ENCODE measurements at places on chromosomes 2 and 18.
A peak's percentile ranks its signal among the peaks of the same experiment; 100 is the strongest.

DNA sequence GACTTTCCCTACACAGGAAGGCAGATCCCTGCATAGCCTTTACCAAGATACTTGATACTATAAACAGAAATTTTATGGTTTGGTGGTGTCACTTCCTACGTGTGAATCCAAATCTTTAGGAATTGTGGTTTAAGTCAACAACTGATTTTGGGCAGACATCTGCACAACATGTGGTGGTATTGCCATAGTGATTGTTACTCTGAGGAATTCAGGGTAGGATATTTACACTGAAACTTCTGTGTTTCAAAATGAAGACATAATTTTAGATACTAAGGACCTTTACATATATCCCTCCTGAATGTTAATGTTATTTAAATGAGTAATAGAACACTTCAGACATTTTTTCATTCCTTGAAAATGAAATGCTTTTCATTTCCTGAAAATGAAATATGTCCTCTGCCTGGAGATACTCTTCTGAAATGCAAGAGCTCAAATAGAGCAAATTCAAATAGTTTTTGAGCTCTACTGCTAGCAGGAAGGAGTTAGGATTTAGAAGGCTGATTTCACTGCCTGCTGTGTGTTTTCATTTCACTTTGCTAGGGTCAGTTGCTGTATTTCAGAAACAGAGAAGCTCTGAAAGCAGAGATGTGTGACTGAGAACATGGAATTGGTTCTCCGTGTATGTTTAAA, 77.2 kb downstream of the MDH1 start:
- no peak for DNase-seq

- DNase-seq = no peak
Measured at GRCh38 chr2:208722731-208723130, 316.1 kb downstream of the PTH2R start.

- DNase-seq = no peak
Measured at GRCh38 chr2:152407204-152407721, 72.3 kb downstream of the FMNL2 start.

- DNase-seq = no peak
Measured at GRCh38 chr2:225340923-225341322, 58.6 kb upstream of the NYAP2 start.

GRCh38 chr2:213162516-213163118, 11.2 kb upstream of the IKZF2 start:
- DNase-seq = no peak

GRCh38 chr18:55635439-55635838, 47.4 kb upstream of the TCF4 start:
- DNase-seq = no peak

- DNase-seq = no peak
Measured at GRCh38 chr2:67656875-67657274, 259.7 kb downstream of the ETAA1 start.

- no peak for DNase-seq
Measured at GRCh38 chr2:233010569-233011267, 2.3 kb downstream of the NGEF start.

DNA sequence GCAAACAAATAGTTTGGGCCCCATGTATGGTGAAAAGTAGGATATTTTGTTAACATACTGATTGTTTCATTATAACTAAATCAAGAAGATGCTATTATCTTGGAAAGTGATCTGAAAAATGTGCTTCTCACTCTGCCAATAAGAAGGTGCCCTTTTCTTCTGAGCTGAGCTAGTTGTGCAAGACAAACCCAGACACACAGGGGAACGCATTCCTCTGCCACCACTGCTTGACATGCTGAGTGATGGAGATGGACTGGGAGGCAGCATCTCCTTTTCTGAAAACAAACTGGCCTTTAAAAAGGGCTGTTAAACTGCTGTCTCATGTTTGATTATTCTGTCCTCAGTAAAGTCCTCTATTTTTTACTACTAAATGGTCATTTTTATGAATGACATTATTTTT, 1989.9 kb upstream of the CELF4 start:
- no peak for DNase-seq

GRCh38 chr18:45839414-45840395, 14.2 kb downstream of the SIGLEC15 start:
- no peak for DNase-seq

GRCh38 chr2:217431577-217432269, 571.1 kb downstream of the TNS1 start:
- no peak for DNase-seq

DNA sequence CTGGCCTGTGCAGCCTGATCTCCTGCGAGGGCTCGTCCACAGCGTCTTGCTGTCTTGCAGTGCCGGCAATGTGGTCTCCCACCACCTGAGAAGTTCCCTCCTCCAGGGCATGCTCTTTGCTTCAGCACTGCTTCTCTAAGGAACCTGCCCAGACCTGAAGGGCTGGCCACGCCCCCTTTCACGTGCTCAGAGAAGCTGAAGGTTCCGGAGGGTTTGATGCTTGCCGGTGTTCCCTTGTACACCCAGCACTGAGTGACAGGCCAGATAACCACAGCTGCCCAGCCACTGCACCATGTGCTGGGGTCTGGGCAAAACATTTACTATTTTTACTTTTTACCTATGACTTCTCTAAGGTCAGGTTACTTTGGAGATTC, 1.7 kb upstream of the POLR2D start:
- DNase-seq = peak; percentile 45

DNA sequence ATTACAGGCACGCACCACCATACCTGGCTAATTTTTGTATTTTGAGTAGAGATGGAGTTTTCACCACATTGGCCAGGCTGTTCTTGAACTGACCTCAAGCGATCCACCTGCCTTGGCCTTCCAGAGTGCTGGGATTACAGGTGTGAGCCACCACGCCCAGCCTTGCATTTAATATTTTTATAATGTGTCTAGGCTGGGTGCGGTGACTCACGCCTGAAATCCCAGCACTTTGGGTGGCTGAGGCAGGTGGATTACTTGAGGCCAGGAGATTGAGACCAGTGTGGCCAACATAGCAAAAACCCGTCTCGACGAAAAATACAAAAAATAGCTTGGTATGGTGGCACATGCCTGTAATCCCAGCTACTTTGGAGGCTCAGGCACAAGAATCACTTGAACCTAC, 3.2 kb downstream of the RPL37A start:
- DNase-seq = no peak

DNA sequence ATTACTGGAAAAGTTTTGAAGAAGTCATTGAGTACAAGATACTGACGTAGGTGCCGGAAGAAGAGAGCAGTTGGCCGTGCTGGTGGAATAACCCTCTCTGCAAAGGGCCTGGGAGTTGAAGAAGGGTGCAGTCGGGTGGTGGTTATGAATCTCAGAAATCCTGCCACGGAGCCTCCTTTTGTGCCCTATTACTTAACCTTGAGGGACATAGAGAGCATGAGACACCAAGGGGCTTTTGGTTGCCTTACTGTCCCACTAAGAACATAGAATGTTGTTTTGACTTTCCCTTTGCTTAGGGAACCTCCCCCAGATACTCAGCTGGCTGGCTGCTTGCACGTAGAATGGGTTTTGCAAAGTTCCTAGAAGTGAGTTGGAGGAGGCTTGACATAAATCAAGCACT, 1.3 kb upstream of the CD28 start:
- DNase-seq = no peak

DNA sequence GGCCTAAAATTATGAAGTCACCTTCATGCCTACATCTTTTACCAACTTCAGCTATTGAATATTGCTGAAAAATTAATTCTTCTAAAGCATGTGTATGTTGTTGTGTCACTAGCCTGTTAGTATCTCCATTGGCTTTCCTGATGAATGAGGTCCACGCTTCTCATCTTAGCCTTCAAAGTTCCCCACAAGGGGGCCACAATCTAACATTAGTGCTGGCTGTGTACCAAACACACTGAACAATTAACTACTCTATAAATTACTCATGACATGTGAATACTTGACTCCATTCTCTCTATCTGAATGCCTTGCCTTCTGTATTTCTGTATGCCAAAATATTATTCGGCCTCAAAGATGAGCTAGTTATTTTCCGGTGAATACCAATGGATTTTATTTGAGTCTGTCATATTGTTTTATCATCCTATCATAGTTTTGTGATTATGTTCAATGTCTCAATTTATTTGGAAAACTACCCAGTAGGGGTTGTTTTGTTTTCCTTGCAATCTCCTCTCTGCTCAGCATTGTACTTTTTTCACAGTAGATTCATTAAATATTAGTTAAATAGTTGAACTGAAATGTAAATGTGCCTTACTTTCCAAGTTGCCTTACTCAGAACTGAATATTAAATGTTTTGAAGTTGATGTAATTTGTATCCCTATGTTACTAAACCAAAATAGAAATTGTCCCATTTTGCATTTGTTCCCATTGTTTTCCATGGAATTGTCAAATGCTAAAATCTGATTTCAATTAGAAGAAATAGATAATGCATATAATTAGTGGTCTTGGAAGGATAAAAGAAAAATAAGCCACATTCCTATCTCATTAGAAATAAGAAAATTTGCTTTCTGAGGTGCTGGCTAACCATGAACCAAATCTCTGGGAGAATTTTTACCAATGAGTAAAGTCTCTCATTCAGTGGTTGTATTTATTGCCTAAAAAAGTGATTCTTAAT, 208.4 kb upstream of the COL3A1 start:
- no peak for DNase-seq

- no peak for DNase-seq
Measured at GRCh38 chr2:50694798-50695197, 337.1 kb downstream of the NRXN1 start.

DNA sequence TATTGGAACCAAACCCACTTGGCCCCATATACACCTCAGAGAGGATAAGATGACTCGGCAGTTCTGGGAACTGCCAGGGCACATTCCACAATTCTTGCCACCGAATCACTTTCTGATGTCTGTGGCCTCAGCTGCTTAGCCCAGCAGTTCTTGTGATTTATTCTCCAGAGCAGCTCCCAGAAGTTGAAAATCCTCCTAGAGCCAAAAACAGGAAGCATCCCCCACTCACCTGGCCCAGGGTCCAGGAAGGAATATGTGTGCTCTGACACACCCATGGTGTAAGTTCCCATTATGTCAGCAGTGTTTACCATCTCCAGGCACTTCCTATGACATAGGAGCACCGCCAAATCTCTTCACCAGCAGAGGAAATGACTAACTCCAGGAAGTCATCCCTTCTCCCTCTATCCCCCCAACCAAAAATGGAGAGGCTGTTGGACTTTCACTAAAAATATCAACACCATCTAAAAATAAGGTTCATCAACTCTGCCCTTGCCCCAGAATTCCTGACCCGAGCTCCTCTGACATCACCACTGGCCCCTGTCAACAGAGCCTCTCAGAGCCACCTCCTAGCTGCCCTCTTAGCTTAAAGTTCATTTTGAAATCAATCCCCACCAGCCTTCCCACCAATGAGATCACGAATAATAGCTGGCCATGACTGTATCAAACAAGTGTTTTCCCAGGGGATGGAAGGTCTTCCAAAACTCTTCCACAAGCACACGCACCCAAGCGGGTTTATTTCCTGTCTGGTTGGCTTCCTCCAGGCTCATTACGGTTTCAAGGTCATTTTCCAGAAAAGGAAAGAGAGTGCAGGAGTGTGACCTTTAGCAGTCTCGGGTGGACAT, 223.1 kb upstream of the PARD3B start:
- DNase-seq = no peak

GRCh38 chr2:98058191-98058975, 28.6 kb upstream of the VWA3B start:
- no peak for DNase-seq

GRCh38 chr2:78979380-78980151, 45.9 kb upstream of the REG3G start:
- no peak for DNase-seq

All from stimulated activated CD8-positive, alpha-beta memory T cell treated with anti-CD3 and anti-CD28 coated beads, Interleukin-2, amount 100 ng/mL, for 1 hour (primary cell).